T-helper 2 cell treated with Interferon-gamma antibody and Interleukin-4, amounts not matched to agents 5 μg/mL and 100 μg/mL, for 36 hours (primary cell): ENCODE measurements at places on chromosomes 11 and 22.

DNA sequence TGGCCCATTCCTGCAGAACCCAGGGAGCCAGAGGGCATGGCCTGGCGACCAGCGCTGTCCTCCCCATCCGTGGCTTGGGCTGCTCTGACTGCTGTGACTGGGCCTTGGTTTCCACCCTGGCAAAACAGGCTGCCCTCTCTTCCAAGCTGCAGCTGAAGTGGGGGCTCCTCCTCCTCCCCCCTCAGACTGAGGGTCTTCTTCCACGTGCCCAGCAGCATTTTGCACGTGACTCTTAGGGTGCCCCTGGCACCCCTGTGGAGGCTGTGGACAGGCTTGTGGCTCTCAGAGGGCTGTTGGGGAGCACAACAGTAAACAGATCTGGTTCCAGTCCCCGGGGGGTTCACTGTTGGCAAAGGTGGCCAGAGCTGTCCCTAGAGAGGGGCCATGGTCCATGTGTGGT, 51.4 kb downstream of the PISD start:
- DNase-seq = no peak

DNA sequence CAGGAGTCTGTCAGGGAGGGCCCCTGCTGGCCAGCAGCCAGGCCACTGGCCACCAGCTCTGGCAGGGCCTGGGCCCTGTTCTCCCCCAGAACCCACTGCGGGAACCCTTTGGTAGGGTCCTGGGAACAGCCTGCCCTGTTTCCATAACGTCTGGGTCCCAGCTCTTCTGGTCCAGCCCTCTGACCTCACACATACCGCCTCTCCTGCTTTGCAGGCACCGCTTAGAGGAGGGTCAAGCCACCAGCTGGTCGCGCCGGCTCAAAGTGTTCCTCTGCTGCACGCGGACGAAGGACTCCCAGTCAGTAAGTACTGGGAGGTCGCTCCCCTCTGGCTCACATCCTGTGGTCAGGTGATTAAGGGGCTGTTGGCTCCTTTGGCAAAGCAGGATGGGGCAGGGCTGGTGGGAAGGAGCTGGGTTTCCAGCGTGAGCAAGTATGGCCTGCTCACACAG, 26.6 kb upstream of the MYRF start:
- DNase-seq = no peak

DNA sequence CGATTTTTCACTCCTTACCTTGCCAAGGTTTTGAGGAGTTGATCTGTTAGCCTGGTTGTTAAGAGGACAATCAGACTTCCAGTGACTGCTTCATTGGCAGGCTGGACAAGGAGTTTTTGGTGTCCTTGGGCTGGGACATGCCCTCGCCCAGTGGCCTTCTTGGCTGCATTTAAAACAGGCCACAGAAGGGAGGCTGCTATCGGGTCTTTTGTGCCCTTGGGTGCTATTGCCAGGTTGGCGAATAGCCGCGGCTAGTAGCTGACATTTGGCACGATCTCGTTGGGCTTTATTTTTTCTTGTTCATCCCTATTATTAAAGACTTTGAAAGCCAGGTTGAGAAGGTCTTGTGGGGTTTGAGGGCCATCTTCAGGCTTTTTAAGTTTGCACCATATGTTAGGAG, 99.4 kb downstream of the ELP4 start:
- no peak for DNase-seq

DNA sequence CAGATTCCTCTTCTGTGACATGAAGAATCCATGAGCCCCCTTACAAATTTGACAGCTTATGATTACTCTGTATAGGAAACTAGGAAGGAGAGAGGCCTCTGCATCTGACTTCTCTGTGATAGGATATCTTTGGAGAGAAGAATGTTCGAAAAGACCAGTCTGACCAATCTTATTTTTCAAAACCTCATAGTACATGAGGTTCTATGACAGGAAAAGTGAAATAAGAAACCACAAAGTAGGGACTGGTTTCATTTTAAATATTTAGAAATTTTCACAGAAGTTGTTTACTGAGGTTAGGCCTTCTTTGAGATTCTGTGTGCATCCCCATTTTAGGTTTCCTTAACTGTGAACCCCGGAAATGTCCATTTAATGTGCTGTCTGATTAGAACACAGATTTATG, 2.1 kb upstream of the OR4X1 start:
- DNase-seq = no peak

DNA sequence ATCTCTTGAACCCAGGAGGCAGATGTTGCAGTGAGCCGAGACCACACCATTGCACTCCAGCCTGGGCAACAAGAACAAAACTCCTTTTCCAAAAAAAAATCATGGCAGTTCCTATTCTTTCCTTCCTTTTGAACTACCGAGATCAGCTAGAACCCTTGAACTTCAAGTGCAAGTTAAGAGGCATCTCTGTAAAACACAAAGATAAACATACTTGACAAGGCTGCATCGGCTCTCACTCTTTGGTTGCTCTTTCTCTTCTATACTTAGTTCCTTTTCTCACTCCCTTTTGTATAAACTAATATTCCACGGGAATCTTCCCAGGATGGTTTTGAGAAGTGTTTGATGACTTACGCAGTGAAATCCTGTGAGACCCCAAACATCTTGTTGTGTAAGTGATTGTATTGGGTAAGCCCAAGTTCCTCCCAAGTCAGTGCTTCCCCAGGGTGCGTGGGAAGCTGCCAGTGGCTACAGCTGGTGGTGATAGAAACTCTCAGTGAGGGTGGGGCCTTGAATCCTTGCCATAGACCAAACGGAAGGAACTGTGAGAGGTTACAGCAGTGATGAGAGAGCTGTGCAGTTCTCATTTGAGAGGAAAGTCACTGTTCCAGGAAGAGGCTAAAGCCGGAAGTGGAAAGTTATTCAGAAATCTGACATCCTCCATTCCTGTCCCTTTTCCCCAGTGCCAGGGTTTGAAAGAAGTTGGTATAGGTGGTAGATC, 24.1 kb upstream of the CDC42EP2 start:
- no peak for DNase-seq

GRCh38 chr11:119223856-119224255, 17.7 kb downstream of the CBL start:
- no peak for DNase-seq
